ENCODE measurements at places on chromosomes 11 and 22. TPM values are rescaled to one million over a fixed set of nuclear protein-coding genes. Genes with fewer than 3 reads are reported as not detected.

Gene DSCAML1
- polyA plus RNA-seq = not detected

Gene LRRN4CL
- polyA plus RNA-seq = 2.6 TPM

Gene ALX4
- polyA plus RNA-seq = 2.2 TPM

Gene CBLIF
- not detected for polyA plus RNA-seq
